Adipocyte (in vitro differentiated cells): ENCODE measurements at places on chromosomes 13 and 19.

GRCh38 chr13:28056970-28057712 lies 43.2 kb downstream of the FLT3 start:
- no peak for DNase-seq

DNA sequence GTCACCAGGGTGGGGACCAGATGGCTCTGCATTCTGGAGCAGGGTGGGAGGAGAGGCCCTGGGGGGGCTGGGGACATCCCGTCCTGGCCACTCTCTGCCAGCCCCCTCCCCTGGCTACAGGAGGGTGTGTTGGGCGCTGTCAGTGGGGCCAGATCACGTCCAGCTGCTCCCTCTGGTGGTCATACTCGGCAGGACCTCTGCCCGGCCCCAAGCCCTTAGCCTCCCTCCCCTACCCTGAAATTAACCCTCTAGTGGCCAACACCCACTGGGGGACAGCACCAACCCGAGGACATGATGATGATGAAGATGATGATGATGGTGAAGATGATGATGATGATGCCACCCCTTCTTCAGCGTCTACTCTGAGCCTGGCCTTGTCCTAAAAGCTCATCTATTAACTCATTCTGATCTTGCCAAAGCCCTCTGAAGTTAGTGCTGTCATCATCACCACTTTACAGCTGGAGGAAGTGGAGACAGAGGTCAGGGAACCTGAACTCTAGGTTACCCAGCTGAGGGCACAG lies 590 bp upstream of the LGI4 start:
- peak; percentile 85 for DNase-seq

- DNase-seq = no peak
Observed at GRCh38 chr13:22592515-22592914, 588.3 kb upstream of the SGCG start.

DNA sequence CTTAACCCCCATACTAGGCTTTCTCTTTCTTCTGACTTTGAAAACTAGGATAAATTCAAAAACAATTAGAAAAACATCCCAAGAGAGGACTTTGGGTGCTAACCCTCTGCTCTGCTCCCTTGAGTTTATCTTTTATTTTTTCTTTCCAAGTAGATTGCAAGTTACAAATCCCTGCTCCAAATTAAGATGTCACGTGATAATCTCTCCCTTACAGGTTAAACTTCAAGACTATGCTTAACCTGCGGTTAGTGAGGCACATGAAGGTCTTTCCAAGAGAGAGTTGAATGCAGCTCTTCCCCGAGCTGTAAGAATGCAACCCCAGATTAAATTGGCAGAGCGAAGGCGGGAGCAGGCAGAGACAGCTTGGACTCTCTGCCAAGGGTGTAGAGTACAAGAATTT lies 12.2 kb upstream of the ZNF507 start:
- no peak for DNase-seq

- DNase-seq = no peak
Observed at GRCh38 chr13:88979465-88980175, 1308.4 kb downstream of the SLITRK5 start.

DNA sequence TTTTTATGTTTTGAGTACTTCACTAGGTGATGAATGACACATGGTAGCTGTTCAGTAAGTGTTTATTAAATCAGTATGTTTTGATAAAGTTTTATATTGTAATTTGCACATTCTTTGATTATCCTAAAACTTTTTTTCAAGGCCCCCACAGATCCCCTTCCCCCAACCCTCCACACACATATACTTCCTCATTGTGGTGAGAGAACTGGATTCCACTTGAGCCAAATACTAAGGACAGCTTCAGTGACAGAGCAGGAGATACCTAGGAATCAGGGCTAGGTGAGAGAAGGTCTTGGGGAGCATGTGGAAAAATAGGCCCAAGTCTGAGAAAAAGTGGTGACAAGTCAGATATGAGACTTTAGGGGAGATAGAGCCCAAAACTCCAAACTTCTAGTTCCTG lies 174.6 kb downstream of the TDRD3 start:
- DNase-seq = no peak

GRCh38 chr13:80586356-80586755 lies 245.4 kb upstream of the SPRY2 start:
- DNase-seq = peak; percentile 50
